IPS-NIHi11 (cell line): ENCODE measurements at places on chromosomes 1 and 21.

DNA sequence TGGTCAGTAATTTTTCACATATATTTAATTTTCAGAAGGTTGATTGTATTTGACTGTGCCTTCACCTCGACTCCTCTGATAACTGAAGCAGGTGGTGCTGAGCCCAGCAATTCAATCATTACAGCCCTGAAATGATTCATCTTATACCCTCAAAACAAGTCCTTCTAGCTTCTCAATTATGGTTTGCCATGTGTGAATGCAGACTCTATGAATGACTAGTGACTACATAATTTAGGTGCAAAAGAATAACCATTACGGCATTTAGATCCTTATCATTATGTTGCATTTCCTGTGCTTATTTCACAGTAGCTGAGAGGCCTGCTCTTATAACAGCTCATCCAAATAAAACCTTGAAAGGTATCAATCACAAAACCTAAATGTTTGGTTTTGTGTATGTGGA, 54.0 kb upstream of the COL11A1 start:
- DNase-seq: no peak

DNA sequence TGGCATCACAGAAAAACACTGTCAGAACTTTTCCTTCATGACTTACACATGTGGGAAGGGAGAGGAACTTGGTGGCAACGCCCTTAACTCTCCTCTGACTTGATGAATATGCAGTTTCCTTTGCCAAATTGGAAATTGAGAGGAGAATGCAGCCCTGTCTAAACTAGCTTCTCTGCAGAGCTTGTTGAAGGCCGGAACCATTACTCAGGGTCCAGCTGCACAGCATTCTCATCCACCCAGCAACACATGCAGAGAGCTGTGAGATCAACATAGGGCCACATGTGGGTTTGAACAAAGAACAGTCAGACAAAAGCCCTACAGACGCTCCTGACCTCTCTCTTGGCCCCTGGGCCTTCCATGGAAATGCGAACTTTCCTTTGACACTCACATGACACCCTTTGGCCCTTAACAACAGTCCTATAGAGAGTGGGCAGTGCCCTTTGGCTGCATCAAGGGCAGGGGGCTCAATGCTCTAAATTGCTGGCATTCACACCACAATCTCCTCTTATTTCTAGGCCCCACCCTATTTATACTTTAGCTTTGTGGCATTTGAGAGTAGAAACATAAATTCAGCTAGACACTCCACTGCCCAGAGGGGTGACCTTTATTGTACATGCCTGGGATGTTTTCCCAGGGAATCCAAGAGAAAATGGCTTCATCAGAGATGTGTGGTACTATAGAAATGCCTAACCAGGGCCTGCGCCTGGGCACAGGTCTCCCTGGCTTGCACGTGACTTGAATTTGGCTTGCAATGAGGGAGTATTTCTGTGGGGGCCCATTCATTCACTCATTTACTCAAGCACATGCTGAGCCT, 64.4 kb downstream of the CDC7 start:
- peak; percentile 51 for DNase-seq

GRCh38 chr1:165344736-165345135, 11.8 kb downstream of the LMX1A start:
- no peak for DNase-seq

- DNase-seq: no peak
Measured at GRCh38 chr1:47558601-47559593, 121.1 kb downstream of the FOXD2 start.

DNA sequence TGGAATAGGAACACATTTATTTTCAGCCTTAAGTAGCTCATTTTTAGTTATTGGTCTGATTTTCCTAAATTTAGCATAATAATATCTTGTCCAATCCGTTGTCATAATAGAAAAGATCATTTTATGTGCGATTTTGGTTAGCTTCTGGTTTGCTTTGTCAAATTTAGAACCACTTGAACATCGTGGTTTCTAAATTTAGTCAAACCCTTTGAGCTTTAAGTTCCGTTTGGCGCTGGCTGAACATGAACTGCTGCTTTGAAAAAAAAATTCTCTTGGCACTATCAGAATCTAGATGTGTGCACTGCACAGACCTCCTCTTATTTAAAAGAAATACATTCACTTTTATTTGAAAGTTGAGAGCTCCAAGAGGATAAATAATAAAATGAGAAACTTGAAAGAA, 370.6 kb downstream of the PTPRC start:
- no peak for DNase-seq

- DNase-seq: no peak
Measured at GRCh38 chr1:223249854-223250631, 107.0 kb upstream of the TLR5 start.

DNA sequence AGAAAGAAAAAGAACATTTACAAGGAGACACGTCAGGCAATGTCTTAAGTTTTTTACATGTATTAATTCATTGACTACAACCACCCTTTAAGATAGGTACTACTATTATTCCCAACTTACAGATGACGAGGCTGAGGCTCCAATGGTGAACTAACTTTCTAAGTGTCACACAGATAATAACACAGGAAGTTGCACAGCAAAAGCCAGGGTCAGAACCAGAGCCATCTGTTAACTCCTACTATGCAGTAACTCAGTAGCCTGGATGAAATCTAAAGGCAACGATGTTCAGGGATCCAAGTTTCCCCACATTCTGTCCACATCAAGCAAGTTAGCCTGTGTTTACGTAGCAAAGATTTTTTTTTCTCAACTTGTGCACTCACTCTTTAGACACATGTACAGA, 371.7 kb downstream of the PTPRC start:
- no peak for DNase-seq

DNA sequence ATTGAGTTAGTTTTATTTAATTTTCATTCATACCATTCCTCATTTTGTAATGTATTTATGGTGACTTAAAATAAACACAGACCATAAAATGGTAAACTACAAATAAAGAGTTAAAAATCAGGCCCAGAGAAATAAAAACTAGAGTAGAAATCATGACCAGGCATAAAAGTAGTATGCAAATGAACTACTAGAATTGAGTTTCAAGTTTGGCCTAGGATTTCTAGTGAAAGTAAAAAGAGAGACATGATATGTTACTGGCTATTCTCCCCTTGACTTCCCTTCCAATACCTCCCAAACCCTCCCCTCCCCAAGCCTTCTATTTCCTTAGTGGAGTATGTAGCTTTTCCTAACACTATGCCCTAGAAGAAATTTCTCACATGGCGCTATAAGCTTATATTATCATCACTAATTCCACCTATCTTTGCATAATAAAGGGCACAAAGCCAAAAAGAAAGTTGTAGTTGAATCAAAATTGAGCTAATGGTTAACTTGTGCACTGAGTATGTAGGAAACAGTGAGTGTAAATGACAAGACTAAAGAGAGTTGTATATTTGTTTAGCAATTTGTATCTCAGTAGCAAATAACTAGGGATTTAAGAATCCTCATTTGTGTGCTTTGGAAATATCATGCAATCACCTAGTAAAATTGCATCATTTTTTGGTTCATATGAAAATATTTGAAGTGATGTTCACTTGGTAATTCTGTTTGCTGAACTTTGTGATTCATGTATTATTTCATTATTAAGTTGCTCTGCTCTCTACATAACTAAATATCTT, 29.7 kb upstream of the CDC14A start:
- no peak for DNase-seq

DNA sequence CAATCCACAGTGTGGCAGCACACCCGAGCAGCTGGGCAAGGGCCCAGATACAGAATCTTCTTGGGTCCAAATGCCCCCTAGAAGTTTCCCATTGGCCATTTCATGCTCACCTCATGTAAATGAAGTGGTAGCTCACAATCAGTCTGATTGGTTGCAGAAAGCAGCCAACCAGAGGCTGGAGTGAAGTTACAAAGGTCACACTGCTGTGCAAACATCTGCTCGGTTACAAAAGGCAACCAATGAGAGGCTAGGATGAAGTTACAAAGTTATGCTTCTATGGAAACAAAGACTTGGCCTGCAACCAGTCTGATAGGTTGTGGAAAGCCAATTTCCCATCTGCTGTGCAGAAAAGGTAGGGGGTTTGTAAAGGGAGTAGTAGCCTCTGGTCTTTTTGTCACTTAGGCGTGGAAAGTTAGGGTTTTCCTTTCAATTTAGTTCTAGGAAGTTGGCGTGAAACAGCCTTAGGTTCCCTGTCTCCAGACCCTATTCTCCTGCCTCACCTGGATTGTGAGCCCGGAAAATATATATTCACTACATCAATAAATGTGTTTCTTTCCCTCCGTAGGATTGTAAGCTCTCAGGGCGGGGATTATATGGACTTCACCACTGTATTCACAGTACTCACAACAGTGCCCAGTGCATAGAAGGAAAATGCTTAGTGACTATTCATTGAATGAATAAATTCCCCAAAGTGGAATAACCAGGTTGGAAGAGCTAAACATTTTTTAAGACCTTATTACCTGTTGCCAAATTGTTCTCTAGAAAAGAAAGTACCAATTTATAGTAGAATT, 91.9 kb downstream of the URB2 start:
- no peak for DNase-seq

GRCh38 chr21:32562426-32562825, 22.9 kb downstream of the TCP10L start:
- no peak for DNase-seq

GRCh38 chr1:150763018-150763417, 2.6 kb downstream of the CTSS start:
- DNase-seq: no peak

DNA sequence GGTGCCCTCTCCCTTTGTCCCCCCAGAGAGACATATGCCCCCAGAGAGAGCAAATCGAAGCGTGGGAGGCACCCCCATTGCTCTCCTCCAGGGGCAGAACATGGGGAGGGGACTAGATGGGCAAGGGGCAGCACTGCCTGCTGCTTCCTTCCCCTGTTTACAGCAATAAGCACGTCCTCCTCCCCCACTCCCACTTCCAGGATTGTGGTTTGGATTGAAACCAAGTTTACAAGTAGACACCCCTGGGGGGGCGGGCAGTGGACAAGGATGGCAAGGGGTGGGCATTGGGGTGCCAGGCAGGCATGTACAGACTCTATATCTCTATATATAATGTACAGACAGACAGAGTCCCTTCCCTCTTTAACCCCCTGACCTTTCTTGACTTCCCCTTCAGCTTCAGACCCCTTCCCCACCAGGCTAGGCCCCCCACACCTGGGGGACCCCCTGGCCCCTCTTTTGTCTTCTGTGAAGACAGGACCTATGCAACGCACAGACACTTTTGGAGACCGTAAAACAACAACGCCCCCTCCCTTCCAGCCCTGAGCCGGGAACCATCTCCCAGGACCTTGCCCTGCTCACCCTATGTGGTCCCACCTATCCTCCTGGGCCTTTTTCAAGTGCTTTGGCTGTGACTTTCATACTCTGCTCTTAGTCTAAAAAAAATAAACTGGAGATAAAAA, 8.4 kb downstream of the EFNA3 start:
- DNase-seq: no peak

GRCh38 chr1:156100205-156100995, 14.1 kb upstream of the LMNA start:
- DNase-seq: no peak

GRCh38 chr21:42030311-42030710, 20.2 kb upstream of the ZBTB21 start:
- DNase-seq: no peak

- DNase-seq: no peak
Measured at GRCh38 chr1:61254634-61255357, 172.4 kb downstream of the NFIA start.

DNA sequence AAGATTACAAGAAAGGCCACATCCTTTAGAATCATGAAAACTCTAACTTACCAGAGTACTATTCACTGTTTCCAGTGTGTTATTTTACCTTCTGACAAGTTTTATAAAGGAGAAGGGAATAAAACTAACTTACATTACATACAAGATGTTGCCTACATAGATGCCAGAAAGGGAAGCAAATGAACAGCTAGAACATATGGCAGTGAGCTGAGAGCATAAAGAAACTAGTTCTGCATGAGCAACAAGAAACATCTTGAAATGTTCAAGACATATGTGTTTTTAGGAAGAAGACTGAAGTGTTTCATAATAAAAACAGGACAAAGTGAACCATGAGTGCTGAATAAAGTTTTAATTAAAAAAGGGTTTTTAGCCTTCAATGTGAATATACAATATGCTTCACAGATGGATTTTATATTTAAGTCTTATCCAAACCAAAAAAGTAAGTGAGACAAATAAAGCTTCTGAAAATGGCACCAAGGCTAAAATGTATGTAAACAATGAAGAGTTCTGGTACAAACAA, 39.4 kb downstream of the SLC5A9 start:
- no peak for DNase-seq

- no peak for DNase-seq
Measured at GRCh38 chr21:27292783-27293182, 325.9 kb upstream of the ADAMTS5 start.

DNA sequence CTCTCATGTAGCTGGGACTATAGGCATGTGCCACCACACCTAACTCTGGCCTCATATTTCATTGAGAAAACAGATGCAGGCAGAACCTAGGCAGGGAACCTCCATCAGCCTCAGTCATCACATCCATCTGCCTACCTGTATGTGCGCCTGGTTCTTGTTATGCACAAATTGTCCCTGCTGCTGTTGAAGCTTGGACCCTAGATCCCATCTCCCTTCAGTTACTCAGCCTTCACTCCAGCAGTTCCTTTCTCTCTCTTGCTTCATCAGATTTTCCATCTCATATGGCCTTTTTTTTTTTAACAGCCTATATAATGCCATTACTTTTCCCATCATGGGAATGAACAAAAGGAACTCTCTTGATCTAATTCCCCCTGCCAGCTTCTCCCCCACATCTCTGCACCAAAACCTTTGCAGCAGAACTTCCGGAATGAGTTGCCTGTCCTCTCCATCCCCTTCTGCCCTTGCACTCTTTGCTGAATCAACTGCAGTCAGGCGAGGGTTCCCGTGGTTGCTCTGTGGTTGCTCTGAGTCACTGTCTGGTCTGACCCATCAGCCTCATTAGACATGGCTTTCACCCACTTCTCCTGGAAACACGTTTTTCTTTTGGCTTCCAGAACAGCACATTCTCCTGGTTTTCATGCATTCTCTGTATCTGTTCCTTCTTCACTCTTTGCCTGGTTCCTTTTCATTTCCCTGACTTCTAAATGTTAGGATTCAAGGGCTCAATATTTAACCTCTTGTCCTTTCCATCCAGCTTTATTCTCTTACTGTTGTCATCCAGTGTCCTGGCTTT, 41.5 kb downstream of the UBE4B start:
- no peak for DNase-seq

GRCh38 chr1:76225526-76225925, 151.0 kb downstream of the ST6GALNAC3 start:
- no peak for DNase-seq

- no peak for DNase-seq
Measured at GRCh38 chr1:28412731-28413130, 43.2 kb downstream of the PHACTR4 start.

- no peak for DNase-seq
Measured at GRCh38 chr1:33930346-33931110, 66.6 kb downstream of the HMGB4 start.

DNA sequence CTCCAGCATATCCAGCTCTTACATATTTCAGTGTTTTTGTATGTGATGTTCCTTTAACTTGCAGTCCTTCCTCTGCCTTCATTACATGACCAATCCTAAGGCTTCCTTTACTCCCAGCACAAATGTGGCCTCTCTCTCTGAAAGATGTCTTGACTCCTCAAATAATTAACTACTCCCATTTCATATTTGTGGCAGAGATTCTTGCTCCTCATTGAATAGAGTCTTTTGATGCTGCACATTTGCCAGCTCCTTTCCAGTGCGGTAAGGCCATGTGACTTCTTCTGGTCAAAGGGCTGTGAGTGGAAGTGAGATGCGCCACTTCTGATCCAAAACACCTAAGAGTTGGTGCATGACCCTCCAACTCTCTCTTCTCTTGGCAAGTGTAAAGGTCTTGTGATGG, 19.1 kb upstream of the LAMC1 start:
- no peak for DNase-seq
